Stimulated activated CD4-positive, alpha-beta T cell treated with anti-CD3 and anti-CD28 coated beads, Interleukin-15, amount 100 ng/mL, for 48 hours (primary cell): ENCODE measurements at places on chromosomes 1 and 21.

DNA sequence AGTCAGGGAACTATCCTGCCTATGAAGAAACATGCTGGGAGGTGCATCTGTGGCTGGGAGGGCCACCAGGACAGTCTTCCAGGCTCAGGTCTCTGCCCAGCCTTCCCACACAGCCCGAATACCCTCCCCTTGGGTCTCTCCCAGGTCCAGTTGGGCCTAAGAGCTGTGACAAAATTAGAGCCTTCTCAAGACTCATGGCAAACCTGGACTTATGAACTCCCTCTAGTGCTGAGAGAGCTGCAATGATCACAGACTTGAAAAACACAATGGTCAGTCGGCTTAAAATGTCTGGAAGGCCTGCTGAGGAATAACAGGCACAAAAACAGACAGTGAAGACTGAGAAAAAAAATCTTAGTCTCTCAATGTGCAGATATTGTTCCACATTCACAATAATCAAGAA, 325.1 kb downstream of the BRINP2 start:
- DNase-seq, result no peak

DNA sequence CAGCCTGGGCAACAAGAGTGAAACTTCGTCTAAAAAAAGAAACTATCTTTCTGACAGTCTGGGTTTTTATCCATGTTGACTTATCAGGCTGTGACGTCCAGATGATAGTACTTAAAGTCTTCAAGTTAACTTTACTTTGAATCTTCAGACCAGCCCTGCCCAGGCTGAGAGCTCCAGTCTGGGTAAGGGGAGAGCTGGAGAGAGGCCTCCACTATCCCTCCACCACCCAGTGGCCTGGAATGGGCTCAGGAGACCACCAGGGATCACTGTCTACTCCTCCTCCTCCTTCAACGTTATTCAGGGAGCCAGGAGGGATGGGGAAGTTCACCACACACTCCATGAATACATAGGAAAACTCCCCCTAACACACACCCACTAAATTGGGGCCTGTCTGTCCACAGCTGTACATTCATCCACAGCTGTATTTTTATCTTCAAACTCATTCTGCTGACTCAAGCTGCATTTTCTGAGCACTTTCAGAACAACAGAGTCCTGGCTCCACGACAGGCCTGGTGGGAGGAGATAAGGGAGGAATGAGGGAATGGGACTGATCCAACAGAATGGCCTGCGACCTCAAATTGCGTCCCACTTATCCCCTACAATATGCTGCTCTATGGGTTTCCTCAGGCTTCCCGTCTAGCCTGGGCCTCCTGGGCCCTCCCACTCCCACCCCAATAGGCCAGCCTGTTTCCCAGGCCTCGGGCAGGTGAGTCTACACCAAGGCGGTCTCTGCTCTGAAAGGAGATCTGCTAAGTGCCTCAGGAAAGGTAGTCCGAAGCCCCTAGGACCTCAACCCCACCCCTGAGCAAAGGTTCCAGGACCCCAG, 1.8 kb downstream of the SLC45A3 start:
- no peak for DNase-seq

- DNase-seq, result no peak
Observed at GRCh38 chr1:93433407-93433961, 14.4 kb upstream of the FNBP1L start.

- no peak for DNase-seq
Observed at GRCh38 chr1:178133239-178133989, 39.5 kb downstream of the RASAL2 start.

DNA sequence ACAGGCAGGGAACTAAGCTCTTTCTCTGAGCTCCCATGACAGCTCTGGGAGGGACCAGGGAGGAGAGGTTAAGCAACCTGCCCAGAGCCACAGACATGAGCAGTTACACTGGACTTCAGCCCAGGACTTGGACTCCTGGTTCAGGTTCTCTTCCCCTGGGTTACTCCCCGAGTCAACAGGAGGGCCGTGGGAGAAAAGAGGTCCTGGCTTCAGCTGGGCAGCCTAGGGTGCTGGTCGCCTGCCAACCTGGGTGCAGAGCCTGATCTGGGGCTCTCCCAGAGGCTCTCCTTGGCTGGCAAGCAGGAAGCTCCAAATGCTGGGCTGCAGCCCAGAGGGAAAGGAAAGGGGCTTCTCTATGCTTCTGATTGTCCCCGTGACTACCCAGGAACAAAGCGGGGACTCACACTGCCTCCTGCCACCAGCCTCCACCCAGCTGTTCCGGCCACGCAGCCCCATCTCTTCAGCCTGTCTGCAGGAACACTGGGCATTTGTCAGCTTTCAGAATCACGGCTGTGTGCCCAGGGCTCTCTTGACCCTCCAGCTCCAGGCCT, 141.8 kb downstream of the HIVEP3 start:
- no peak for DNase-seq

DNA sequence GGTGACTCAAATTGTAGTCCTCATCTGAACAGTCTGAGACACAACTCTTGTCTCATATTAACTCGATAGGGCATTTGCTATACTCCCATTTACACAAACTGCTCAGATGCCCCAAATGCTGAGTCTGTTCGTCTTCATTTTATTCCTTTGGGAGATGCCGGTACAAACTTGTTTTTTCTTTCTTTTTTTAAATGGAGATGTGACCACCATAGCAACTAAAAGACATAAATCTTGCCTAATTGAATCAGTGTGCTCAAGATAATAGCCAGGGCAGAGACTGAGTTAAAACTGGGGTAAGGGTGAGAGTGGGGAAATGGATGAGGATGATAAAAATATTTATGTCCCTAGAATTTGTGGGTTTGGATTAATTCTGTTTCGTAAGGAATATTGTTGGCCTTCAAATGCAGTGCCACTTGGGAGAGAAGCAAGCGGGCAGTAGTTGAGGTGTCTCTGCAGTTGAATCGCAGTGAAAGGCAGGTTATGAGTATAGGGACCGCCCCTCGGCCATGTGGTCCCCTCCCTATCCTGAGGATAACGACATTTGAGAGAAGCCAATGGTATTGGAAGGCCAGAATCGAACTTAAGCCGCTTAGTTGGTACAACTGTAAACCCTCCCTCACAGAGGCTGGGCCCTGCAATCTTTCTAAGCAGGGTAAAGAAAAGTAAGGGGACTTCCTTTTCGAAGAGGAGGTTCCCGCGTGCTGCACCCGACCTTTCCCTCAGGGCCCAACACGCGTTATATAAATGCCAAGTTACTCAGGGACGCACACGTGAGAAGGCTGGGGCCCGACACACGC, 859 bp upstream of the LRRC8B start:
- DNase-seq, result peak; percentile 67

DNA sequence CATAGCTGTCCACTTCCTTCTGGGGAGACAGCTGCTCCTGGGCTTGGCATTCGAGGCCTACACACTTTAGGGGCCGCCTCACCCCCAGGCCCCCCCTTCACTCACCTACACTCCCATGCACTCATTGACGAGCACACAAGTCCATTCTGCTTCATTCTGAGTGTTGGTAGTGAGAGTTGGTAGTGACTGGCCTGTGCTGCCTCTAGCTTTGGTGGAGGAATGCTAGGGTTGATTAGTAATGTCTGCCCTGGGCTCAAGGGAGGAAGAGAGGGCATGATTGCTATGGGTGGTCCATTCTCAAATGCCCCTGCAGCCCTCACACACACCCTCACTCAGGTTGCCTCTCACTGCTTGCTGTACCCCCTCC, 30.4 kb downstream of the TRIM11 start:
- no peak for DNase-seq

- no peak for DNase-seq
Observed at GRCh38 chr1:58824753-58825389, 41.0 kb upstream of the JUN start.

DNA sequence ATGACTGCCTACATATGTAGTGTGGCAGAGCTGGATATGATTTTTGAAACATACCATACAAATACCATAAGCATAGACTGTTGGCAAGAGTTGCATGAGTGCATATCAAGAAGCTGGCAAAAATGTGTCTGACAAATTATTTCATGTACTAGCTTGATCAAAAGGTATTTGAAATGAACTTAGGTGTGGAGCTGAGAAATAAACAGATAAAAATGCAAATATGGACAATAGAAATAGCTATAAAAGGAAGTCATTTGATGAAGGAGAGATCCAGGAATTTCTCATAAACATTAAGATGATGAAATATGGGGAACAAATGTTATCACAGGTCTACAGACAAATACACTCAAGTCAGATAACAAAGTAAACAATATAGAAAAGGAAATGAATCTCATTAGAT, 609.1 kb downstream of the PTPRC start:
- no peak for DNase-seq

- peak; percentile 61 for DNase-seq
Observed at GRCh38 chr1:154463512-154463990, 38.5 kb upstream of the TDRD10 start.

DNA sequence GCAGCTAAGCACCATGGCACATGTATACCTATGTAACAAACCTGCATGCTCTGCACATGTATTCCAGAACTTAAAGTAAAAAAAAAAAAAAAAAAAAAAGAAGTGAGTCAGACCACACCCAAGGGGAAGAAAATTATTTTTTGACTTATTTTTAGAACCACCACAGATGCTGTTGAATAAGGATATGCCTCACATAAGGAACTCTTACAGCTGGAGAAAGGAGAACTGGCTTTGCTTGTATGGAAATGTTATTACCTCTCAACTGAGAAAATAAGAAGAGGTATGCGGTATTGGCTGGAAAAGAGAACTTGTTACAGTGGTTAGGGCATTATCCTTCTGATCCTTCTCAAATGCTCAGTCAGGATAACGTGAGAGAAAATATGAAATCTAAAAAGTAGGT, 27.5 kb upstream of the FCER1A start:
- DNase-seq, result no peak
